H54 (cell line): ENCODE measurements at places on chromosomes 6 and 20.

DNA sequence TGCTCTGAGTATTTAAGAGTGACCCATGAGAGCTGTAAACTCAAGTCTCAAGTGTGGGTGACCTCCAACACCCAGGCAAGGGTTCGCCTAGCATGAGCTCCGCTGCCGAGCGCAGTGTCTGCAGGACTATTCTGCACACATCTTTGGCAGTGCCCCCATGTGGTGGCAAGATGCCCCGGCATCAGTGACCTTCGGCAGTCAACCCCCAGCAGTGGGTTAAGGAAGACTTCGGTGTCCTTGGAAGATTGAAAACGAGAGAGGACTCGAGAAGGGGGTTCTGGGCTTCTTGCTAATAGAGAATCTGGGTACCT lies 43.1 kb downstream of the RBM38 start:
- no peak for DNase-seq

- DNase-seq, result no peak
Observed at GRCh38 chr6:72781624-72782023, 159.8 kb downstream of the KCNQ5 start.

DNA sequence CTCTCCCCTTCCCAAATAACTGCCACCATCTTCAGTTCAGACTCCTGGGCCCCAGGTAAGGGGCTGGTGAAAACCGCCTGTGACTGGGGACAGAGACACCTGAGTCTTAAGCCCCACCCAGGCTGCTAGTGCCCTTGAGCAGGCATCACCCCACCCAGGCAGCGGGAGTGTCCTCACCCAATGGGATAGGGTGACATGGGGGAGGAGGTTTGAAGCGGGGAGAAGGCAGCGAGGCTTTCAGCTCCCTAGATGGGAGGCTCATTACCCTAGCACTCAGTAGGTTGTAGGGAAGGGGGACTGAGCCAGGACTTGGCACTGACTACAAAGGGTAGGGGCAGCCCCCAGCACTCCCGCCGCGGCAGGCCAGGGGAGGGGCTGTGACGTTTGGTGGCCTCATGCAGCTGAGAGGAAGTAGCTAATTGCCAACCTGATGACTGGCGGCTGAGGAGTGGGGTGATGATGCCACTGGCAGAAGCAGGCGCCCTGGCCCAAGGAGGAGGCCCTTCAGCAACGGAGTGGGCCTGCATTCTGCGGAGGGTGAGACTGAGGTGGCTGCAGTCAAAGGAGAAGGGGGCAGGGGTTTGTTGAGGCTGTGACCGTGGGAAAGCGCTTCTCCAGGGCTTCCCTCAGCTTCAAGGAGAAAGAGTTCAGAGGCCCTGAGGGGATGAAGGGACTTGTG lies 126.9 kb downstream of the MRPL14 start:
- DNase-seq, result no peak

GRCh38 chr6:46677314-46677654 lies 10.4 kb upstream of the TDRD6 start:
- no peak for DNase-seq

DNA sequence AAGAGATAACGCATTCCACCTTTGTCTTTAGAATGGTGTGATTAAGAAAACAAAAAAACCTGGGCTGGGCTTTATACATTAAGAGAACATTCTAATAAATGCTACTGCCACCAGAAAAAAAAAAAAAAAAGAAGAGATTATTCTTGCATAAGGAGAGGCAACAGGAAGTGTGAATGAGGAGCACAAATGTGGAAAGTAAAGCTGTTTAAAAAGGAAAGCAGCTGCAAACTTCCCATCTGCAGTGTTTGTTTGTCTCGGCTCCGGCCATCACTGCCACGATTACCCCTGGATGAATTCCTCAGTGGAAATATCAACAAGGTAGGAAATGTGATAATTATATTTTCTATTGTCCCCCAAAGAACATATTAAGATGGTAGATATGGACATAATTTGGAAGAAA lies 223.9 kb downstream of the PHF3 start:
- no peak for DNase-seq

GRCh38 chr6:65524232-65524631 lies 182.8 kb downstream of the EYS start:
- DNase-seq, result no peak

DNA sequence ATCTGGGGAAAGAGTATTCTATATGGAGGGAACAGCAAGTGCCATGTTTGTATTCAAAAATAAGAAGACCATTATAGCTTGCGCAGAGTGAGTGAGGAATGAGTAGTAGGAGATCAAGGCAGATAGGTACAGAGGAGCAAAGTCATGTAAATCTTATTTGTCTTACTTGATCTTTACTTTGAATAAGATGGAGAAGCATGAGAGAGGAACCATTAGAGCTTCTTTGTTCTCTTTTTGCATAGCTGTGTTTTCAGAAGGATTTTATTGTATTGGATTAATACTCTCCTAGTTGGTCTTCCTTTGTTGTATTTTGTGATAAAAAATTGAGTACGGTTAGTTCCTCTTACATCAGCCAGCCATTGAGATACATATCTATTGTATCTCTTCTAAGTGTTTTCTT lies 88.4 kb downstream of the SCAF8 start:
- DNase-seq, result no peak

DNA sequence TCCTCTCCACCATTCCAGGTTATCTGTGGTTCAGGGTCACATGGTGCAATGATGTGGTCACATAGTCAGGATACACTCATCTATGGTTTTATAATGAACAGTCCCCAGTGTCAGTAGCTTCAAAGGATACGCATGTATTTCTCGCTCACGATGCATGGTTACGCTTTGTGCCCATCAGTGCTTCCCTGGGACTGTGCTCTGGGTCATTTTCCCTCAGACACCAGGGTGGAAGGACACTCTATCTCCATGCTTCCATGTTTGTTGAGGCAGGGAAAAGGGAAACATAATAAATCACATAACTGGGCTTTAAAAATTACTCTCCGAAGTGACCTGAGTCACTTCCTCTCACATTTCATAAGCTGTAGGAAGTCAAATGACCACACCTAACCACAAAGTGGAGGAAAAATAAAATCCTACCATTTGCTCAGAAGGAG lies 394.8 kb upstream of the NOX3 start:
- peak; percentile 11 for DNase-seq

- no peak for DNase-seq
Observed at GRCh38 chr20:16537025-16537665, 36.1 kb downstream of the KIF16B start.

- DNase-seq, result no peak
Observed at GRCh38 chr6:150753371-150754064, 112.0 kb upstream of the MTHFD1L start.
